ENCODE measurements at places on chromosomes 4 and X.

- no peak for DNase-seq
These were observed 100.8 kb downstream of the BEND2 start for GRCh38 chrX:18119856-18120255.

- no peak for DNase-seq
These were observed 412.0 kb upstream of the ATOH1 start for GRCh38 chr4:93416344-93417128.

GRCh38 chr4:152709675-152710438 is 30.1 kb upstream of the TMEM154 start:
- DNase-seq = no peak

- DNase-seq = peak; percentile 3
These were observed 48.0 kb downstream of the SLC25A5 start for GRCh38 chrX:119516157-119516702.

DNA sequence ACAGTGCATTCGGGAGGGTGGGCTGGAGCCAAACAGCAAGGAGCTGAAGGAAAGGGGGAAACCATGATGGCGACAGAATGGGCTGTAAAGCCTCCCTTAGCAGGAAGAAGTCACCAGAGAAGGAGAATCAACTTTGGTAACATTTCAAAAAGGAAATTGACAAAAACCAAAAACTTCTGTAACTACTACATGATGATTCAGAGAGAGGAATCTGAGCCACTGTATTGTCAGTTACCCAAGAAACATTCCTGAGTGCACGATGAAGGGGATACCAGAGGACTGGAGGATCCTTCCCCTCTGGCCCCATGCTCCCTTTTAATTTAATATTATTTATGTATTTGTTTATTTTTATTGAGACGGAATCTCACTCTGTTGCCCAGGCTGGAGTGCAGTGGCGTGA is 26.3 kb downstream of the PDHA1 start:
- no peak for DNase-seq

- no peak for DNase-seq
These were observed 32.9 kb downstream of the SETD7 start for GRCh38 chr4:139523076-139523475.

Measured in activated CD8-positive, alpha-beta memory T cell treated with anti-CD3 and anti-CD28 coated beads for 1 hour (primary cell).